Lung (tissue), 17 donors: ENCODE measurements at places on chromosomes 3 and 15. TPM values are rescaled to one million over a fixed set of nuclear protein-coding genes. Genes with fewer than 3 reads are reported as not detected.

DNA sequence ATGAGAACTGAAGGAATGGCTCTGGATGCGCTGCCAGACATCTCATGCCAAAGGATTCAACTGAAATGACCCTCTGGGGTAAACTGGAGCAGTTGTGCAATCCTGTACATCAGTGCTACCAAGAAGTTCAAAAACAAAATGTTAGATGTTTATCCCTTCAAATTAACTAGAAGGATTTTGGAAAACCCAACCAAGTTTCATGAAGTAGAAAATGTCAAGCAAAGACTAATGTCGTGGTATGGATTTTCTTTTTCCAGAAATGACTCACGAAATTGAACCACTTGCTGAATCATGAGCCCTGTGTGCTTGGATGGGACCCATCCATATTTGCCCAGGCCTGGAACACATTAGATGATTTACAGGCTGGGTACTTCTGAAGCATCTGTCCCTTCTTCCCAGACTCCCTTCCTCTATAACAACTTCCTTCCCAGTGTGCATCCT, 101.6 kb downstream of the LRTM1 start:
- no peak for DNase-seq

- peak; percentile 25 for DNase-seq
These were observed 39.6 kb downstream of the ATP13A3 start for GRCh38 chr3:194447161-194447560.

Gene FBN1
- total RNA-seq = 170 TPM

Gene NDUFB4
- 73.4 TPM for total RNA-seq

GRCh38 chr15:70414626-70415025, 316.9 kb upstream of the TLE3 start:
- no peak for DNase-seq

DNA sequence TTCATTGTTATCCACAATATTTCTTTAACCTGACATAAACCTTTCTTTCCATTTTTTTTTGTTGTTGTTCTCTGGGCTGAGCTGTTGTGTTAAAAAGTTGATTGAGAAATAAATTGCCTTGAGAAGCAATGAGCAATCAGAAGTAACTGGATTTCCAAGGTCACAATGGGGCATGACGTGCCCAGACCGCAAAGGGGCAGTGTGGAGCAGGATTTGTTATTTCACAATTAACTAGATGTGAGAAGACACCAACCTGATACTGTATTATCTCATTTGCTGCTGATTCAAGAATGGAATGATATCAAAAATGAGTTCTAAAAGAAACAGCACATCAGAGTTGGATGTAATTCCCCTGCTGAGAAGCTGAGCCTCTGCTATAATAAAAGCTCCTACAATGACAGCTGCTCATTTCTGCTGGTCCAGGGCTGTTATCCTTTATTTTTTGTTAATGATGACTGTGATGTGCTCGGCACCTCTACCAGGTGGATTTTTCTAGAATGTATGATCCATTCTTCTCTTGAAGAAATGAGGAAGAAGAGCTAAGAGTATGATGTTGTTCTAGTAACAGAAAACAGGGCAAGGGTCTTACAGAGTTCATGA, 28.1 kb downstream of the CPNE4 start:
- DNase-seq = no peak
